ENCODE measurements at places on chromosomes 5 and 9.

DNA sequence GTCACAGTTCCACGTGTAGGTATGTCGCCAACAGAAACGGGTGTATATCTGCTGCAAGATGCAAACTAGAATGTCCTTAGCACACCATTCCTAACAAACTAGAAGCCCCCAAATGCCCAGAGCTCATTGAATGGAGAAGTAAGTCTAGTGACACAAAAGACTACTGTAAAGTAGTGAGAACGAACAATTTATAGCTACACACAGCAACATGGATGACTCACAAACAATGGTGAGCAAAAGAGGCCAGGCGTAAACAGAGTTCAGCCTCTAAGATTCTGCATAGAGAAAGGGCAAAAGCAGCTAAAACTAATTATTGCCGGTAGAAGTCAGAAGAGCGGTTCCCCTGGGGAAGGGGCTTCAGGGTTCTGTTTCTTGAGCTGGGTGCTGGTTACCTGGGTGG lies 74.7 kb downstream of the AMBP start:
- no peak for DNase-seq

DNA sequence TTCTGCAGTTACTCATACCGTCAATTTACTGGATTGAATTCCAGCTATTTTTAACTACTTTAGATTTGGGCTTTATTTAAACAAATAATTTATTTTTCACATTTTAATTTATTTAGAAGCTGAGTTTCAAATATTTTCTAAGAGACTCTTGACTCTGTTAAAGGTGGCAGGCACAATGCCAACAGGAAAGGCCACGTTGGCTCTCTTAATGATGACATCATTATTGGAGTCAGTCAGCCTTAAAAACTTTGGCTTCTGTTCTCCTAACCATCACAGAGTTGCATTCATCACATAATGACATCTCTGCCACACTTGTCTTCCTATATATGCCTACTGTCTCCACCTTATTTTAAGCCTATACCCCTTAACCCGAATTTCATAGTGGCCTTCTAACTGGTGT lies 172.3 kb upstream of the PLPPR1 start:
- DNase-seq, result no peak

DNA sequence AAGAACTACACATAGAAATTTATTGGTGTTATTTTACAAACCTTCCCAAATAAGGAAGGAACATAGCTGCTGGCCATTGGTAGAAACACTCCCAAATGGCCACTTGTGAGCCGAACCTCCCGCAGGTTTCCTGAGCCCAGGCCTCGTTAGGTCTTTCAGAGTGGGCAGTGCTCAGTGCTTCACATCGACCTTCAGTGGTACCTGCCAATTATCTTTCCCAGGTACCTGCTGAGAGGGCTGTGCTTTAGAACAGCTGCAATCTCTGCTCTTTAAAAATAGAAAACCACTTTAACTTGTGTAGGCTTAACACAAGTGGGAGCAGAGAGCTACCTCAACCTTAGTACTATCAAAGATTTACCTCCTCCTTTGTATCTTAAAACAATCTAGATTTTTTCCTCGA lies 334.1 kb downstream of the RFX3 start:
- no peak for DNase-seq

- DNase-seq, result no peak
These were observed 72.9 kb downstream of the ZNF618 start for GRCh38 chr9:113948891-113949570.

DNA sequence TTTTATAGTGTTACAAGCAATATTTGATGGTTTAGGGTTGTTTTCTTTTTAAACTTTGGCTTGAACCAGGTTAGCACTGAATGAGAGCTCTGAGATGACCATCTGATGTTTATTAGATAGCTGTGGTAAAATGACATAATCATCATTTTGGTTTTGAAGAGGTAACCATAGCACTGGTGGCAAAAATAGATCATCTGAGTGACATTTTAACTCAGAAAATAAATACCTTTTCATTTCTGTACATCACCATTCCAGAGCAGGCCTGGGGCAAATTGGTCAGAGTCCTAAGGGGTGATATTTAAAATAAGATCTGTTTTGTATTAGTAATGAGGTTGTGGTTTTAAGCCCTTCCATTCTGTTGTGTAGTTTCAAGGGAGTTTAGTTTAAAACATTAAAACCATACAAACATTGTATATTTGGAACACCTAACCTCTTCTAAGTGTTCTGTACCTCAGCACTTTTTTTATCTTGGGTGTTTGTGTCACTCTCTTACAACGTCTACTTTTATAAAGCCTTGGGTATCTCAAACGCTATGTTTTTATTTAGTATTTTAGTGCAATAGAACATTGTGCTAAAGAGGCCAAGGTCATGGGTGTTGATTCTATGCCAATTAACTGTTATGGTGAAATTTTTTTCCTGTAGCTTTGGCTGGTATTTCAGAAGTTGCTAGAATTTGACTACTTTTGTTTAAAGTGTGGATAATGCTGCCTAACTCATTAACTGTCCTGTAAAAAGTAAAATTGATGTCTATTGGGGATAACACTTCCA lies 166.1 kb downstream of the CD180 start:
- no peak for DNase-seq

DNA sequence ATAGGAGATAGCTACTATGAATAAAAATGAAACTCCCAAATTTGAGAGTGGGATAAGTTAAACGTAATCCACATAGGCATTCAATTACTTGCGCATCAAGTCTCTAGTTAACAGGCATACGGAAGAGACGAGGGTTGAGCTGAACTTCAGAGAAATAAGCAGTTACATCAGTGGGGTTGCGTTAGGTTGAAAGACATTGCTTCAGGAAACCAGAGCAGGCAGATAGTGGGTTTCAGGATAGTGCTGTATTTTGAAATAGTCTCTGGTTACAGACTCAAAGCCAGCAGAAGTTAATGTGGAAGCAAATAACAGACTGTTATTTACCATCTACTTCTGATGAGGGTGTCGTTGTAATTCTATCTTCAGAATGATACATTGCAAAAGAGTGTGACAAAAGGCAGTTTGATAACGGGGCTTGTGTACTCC lies 533.4 kb downstream of the PDE4D start:
- no peak for DNase-seq

DNA sequence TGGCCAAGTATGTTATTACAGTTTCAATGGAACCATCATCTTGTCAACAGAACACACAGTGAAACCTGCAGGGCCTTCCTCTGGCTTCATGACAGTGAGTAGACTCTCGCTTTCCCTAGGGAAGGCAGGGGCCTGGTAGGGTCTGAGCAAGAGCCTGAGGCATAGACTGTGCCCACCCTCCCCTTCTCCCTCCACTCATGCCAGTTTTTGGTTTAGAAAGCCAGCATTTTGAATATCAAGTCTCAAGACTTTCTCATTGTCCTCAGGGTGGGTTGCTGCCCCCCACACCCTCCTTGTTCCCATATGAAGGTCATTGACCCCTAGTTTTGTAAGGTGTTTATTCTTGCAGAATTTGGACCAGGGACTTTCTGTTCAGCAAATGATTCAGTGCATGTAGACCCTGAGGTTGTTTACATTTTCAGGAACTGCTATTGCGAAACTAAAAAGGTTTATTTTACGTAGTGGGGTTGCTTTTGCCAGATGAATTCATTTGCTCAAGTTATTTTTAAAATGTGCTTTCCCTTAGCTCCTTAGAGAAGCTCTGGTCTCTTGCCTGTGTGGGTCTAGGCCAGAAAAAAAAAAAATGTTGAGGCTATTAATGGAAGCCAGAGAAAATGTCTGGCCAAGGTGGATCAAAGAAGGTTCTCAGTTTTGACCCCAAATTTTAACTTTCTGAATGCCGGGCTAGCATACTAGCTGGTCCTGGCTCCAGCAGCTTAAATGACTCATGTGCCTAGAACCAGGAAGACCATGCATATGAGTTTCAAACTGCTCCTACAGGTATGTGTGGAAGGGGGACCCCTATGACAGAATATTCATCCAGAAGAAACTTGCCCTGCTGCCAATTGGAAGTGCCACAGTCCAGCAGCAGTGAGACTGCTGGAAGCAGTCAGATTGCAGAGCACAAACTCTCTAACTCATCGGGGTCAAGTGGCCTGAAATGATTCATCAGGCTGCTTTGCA lies 10.1 kb upstream of the MOB3B start:
- DNase-seq, result peak; percentile 84

DNA sequence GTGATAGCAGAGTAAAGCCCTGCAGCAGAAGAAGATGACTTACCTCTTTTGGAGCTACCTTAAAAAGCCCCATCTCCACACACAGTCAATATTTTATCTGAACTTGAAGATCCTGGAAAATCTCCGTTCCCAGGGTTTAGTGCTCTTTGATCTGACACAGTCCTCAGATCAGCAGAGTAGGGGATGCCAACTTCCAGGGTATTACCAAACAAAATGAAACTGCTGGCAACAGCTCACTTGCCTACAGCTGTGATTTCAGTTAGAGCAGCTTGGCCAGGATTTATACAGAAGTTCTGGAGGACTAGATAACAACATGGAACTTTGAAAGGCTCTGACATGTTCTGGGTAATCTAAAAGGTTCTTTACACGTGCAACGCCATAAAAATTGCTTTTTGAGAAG lies 1537.8 kb upstream of the ACO1 start:
- peak; percentile 68 for DNase-seq

DNA sequence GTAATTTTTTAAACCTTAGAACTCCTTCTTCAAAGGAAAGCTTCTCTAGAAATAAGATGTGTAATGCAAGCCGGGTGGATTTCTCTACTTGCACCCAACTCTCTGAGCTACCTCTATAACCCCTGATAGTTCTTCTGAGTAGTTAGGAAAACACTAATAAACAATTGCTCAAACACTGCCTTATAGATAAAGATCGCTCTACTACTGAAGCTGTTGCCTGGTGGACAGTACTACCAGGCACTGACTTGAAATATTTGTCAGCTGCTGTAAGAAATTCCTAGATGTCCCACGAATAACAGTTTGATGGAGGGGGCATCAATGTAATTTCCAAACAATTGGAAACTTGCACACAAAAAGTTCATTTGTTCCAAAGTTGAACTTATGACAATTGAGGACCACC lies 42.0 kb downstream of the NR3C1 start:
- DNase-seq, result no peak

- no peak for DNase-seq
These were observed 431.2 kb downstream of the AGTPBP1 start for GRCh38 chr9:85310573-85310972.

DNA sequence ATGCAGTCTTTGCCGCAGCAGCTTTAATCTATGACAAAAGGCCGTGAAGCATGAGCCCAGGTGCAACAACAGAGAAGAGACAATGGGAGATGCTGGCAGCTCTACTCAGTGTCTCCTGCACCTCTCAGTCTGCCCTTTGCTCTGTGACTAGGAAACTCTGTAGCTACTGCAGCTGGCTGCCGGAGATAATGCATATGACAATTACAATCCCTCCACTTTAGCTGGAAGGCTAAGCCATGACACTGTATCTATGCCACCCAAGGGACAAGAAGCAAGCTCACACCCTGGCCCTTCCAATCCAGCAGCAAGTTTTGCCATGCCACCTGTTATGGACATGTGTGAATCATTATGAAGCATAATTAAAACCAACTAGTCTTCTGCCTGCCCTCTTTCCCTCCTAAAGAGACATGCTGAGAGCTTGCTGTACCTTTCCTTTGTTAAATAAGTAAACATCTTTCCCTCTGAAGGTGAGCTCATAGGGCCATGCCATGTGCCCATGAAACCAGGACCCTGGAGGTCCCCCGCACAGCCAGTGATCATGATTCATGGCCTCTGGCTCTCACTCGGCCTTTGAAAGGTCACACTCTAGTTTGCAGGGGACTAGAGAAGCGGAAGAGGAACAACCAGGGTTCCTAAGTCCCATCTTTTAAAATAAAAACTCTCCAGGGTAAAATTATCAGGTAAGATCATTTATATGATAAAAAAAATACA lies 219.4 kb downstream of the SPOCK1 start:
- no peak for DNase-seq

- DNase-seq, result peak; percentile 90
These were observed 2.2 kb downstream of the ST6GALNAC6 start for GRCh38 chr9:127897193-127897692.

DNA sequence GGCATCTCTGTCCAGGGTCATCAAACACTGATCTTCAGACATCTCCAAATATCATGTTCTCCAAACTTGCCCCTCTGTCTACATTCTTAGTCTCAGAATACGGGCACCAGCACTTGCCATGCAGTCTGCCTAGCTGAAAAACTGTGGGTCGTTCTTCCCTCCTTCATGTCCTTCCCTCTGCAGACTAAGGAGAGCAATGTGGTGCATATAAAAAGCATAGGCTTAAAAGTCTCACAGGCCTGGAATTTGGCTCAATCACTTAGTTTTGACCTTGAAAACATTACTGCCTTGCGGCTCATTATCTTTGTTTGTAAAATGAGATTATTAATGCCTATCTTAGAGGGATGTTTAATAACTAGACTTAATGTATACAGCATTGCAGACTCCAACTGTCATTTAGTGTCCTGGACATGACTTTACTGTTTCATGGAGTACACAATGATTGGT lies 362.8 kb downstream of the NPR3 start:
- no peak for DNase-seq

GRCh38 chr9:82331079-82331478 lies 342.5 kb downstream of the SPATA31D1 start:
- DNase-seq, result no peak

DNA sequence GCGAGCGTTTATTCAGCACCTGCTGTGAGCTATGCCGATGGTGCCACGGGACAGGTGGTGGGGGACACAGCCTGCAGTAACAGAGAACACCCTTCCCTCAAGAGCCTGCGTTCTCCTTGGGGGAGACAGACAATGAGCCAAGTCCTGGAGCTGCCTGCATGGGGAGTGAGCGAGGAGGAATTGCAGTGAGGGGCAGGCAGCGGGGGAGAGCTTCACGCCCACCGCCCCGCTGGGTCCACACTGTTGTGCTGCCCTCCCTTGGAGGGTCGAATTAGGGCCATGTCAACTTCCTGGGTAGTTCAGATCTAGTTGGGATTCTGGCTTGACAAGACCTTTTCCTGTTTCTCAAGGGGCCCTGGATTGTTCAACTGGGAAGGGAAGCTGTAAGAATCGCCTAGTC lies 55.5 kb upstream of the N4BP3 start:
- no peak for DNase-seq

- no peak for DNase-seq
These were observed 164.2 kb downstream of the ACTL7B start for GRCh38 chr9:108691614-108692013.

DNA sequence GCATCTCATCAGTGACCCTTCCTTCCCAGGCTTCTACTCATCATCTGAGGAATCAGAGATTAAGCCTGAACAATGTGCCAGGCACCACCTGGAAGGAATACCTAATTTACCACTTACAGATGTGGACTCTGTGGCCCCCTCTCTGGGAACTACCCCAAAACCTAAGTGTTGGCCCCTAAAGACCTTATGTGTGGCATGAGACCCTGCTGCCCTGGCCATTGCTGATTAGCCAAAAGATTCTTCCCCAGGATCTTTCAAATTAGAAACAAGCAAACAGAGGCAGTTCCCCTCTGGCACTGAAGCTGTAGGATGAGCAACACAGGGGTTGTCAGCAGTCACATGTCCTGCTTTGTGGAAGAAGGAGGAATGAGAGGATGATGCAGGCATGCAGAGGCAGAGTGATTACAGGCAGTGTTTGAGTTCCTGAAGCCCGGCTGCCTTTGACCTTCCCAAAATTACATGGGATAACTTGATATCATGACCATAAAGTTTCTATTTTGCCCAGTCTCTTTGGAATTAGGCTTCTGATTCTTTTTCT lies 10.6 kb downstream of the SPINK4 start:
- no peak for DNase-seq
